Activated T-cell treated with anti-CD3 and anti-CD28 coated beads for 48 hours (primary cell): ENCODE measurements at places on chromosomes 7 and 10.

DNA sequence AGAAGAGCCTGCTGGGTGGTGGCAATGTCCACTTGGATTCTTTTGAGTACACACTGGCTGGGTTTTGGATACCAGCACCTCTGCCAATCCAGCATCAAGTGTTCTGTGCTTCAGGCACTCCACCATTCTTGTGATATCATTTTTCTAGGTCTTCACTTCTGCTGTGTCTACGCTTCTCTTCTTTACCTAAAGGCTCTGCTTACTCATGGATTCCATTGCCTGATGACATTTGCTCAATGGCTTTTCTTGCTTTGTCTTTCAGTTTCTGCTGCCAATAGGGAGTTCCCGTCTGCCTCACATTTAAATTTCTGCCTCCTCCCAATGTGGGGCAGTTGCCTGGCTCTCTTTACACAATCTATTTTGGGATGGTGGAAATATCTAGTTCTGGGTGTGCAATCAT, 12.7 kb upstream of the PAPSS2 start:
- DNase-seq = no peak

- no peak for DNase-seq
Measured at GRCh38 chr7:127769696-127770400, 117.9 kb downstream of the SND1 start.

DNA sequence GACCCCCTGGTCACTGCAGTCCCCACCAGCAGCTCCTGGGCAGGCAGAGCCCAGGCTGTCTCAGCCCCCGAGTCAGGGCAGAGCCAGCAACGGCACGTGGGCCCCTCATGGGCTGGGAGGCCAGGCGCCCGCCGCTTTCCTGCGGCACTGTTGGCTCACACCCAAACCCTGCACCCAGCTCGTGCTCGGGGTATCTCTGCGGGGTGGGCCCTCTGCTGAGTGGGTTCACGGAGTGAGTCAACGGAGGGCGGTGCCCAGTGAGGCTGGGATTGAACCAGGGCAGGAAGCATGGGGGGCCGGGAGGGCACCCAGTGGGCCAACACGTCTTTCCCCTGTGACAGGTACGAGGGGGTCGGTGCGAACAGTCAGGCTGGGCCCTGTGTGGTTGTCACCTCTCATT, 28.9 kb downstream of the ADAP1 start:
- peak; percentile 59 for DNase-seq

- no peak for DNase-seq
Measured at GRCh38 chr10:132685921-132686680, 99.8 kb downstream of the NKX6-2 start.

DNA sequence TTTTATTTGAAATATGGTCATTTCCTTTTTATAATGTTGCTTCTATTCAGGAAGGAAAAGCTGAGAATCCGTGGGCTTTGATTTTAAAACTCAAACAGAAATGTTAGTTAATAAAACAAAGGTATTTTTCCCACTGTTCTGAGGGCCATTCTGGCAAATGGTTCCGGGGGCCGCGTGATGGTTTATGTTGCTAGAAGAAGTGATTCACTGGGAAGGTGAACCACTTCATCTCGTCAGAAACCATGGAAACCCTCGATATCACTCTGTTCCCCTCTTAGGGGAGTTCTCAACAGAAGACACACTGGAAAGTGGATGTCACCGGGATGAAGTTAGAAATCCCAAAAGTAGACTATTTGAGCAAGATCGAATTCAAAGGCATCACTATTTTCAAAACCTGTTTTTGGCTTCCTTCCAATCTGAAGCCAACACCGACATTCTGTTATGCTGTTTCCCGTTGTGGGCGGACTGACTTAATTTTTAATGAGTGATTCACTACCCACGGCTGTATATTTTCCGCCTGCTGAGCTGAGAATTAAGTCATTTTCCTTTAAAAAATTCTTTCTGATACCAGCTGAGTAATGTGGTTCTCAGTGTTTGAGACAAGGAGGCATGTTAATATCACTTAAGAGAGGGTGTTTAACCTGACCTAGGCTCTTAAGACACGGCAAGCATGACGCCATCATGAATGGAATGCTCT, 84.1 kb downstream of the PTPRE start:
- DNase-seq = peak; percentile 36

DNA sequence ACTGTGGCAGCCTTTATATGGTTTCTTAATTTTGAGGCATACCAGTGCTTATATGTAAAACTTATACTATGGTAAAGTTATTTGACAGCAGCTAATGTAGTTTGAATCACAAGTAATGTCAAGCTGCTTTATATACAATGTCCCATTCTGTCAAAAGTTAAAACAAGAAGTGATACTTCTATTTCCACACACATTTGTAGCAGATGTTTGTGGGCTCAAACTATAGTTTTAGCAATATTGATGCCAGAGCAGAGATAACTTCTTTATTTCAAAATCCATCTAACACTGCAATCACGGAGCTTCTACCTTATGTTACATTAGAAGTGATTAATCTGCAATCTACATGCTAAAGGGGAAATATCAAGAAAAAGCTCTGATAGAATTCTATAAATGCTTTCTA, 149.6 kb downstream of the ADK start:
- no peak for DNase-seq

DNA sequence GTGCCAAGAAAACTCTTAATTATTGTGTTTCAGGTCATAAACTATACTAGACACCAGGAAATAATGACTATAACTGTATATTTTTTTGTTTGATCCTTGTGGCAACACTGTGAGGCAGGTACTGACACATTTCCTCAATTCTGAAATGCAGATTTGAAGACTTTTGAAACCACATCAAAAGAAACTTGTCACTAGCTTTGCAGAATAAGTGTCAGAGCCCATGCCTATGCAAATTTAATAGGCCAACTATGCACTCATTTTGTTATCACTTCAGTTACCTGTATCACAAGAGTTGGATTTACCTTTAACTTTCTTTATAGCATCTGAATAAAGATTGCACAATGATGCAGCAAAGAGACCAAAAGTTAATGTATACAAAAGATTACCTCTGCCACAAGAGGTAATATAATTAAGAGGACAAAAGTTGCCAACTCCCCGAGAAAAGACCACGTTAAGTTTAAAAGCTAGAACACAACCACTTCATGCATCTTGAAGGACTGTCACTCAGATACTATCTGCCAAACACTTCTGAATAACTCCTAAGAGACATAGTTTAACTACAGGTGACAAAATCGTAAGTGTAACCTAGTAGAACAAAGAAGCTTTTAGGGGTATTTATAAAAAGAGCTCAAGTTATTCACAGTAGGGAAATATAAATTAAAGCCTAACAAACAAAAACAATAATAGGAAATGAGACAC, 80.5 kb downstream of the ELAPOR2 start:
- DNase-seq = no peak

DNA sequence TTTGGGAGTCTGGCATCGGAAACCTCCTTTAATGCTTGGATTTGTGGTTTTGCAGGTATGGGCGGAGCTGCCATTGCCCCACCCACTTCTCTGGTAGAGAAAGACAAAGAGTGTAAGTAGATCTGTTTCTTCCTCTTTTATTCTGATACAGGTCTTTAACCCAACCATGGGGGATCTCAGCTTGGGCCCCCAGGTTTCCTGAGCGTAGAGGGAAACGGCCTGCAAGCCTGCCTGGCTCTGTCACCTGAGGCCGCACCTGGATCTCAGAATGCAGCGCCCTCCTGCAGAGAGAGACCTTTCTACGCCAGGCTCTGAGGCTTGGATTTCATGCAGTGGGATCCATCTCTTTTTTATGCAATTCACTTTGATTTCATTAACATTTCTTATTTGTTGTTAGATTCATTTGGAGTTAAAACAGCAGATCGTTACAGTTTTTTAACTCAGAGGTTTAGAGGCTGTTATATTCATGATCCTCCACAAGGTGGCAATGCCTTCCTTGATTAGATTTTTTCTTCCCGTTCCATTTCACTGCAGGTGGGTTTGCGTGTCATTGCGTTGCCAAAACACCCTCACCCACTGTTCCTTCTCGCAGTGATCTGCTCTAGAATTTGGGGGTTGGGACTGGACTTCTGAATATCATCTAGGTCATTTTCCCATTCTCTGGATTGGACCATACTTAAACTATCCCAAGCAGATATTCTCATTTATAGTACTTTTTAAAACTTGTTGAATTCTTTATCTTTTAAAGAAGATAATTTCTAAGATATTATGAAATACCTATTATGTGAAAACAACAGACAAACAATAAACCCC, 20.0 kb downstream of the RBM17 start:
- no peak for DNase-seq

- no peak for DNase-seq
Measured at GRCh38 chr7:67760971-67761370, 764.3 kb downstream of the TYW1 start.

DNA sequence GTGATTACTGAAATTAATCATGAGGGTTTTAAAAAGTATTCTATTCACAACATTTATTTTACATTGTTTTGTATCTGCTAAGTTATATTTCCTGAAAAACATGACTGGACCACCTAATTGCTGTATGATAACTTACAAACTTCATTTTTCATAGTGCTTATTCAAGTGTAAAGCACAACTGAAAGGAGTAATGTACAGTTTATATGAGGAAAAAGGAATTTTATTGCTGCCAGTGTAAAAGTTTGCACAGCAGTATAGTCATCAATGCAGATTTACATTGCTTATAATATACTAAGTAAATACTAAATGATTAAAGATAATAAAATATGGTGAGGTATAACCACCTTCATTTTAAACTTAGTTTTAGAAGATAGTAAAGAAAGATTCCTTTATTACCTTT, 4.0 kb downstream of the PTEN start:
- DNase-seq = no peak

DNA sequence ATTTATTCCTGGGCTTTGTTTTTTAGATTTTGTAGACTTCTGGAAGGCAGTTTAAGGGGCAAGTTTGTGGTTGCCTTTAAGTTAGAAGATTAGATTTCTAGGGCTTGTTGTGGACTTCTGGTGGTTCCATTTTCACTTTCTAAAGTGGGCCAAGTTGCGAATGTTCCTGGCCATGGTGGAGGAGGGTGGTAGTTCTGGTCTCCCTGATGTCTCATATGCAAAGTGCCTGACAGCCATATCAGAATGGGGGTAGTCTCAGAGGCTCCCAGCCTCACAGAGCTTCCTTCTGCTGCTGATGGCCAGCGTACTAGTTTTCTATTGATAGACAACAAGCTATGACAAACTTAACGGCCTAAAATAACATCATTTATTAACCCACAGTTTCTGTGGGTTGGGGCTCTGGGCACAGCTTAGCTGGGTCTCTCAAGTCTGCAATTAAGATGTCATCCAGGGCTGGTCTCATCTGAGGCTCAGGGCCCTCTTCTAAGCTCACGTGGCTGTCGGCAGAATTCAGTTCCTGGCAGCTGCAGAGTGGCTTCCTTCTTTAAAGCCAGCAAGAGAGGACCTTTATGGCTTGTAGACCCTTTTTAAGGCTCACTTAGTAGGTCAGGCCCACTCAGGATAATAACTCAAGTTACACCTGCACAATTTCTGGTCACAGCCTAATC, 44.8 kb downstream of the BMPER start:
- DNase-seq = no peak

DNA sequence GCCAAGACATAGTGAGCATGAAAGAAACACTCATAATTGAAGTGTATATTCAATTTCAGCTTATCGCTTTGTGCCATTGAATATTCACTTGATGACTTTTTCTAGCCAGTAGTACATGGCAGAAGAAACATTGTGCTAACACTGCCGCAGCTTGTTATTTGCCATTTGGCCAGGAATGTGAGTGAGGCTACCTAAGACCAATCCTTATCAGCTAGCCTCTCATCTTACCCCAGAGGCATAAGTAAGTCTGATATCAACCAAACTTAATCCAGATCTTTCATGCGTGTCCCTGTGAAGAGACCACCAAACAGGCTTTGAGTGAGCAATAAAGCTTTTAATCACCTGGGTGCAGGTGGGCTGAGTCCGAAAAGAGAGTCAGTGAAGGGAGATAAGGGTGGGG, 586.0 kb upstream of the MBL2 start:
- DNase-seq = no peak

DNA sequence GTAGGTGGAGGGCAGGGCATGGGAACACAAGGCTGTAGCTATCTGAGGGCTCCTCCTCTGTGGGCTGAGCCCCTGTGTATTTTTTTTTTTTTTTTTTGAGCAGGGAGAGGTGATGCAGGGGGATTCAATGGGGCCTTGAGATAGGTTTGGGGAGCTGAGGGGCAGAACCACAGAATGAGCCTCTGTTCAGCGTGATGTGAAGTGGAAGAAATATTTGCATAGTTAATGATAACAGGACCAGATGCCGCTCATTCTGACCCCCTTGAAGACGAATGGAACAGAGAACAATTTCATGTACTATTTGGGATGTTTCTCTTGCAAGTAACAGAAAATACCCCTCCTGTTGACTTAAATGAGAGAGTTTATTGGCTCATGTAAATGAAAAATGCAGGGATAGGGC, 69.7 kb upstream of the EMX2 start:
- no peak for DNase-seq

- DNase-seq = no peak
Measured at GRCh38 chr10:31073211-31073610, 41.5 kb upstream of the ZNF438 start.

GRCh38 chr7:78427209-78427608, 628.6 kb downstream of the PHTF2 start:
- DNase-seq = no peak

DNA sequence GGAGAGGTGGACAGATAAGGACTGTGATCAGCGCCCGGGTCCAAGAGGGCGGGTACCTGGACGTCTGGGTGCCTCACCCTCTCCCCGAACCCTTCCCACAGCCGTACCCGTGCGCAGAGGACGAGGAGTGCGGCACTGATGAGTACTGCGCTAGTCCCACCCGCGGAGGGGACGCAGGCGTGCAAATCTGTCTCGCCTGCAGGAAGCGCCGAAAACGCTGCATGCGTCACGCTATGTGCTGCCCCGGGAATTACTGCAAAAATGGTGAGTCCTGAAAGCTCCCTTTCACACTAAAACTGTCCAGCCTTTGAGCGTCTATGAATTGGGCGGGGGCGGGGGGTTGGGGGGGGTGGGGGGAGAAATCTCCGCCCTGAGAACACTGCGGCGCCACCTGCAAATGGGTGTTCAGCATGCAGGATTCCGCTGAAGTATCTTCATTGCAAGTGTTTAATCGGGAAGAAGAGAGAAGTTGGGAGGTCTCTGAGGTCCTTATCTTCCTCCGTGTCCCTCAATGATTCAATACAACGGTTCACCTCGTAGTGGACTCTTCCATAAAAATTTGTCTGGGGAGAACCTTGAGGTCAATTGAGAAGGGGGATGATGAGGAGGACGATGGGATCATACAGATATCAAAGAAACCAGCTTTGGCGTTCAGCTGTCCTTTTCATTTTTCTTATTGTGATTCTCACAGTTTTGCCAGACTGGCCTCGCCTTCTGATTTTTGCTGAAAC, 906 bp downstream of the DKK1 start:
- no peak for DNase-seq

- no peak for DNase-seq
Measured at GRCh38 chr7:100118388-100119071, 628 bp downstream of the TAF6 start.
